ENCODE measurements at places on chromosomes 5 and 9.
A peak's percentile ranks its signal among the peaks of the same experiment; 100 is the strongest.

- DNase-seq = no peak
These were observed 64.3 kb downstream of the IRX1 start for GRCh38 chr5:3659907-3660306.

DNA sequence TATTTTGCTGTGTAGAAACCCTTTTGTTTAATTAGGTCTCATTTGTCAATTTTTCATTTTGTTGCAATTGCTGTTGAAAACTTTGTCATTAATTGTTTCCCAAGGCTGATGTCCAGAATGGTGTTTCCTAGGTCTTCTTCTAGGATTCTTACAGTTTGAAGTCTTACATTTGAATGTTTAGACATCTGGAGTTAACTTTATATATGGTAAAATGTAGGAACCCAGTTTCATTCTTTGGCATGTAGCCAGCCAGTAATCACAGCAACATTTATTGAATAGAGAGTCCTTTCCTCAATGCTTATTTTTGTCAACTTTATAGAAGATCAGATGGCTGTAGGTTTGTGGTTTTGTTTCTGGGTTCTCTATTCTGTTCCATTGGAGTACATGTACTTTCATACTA lies 1290.8 kb upstream of the CDH9 start:
- DNase-seq = no peak

GRCh38 chr9:91815896-91816295 lies 134.1 kb downstream of the ROR2 start:
- DNase-seq = no peak

DNA sequence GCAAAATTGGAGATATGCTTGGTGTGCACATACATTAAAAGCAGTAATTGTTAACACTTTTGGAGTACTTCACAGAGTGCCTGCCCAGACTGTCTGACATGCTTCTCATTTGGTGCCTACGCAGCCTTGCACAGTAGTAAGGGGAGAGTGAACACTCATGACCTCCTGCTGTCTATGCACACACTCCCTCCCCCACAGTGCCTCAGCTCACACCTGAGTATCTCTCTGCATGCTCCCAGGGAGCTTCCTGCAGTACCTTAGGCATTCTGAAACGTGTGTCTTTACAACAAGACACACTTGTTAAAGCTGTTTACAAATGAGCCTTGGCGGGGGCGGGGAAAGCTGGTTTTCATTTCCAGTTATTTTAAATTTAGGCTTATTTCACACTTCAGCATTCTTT lies 18.0 kb downstream of the MAP3K1 start:
- DNase-seq = no peak

DNA sequence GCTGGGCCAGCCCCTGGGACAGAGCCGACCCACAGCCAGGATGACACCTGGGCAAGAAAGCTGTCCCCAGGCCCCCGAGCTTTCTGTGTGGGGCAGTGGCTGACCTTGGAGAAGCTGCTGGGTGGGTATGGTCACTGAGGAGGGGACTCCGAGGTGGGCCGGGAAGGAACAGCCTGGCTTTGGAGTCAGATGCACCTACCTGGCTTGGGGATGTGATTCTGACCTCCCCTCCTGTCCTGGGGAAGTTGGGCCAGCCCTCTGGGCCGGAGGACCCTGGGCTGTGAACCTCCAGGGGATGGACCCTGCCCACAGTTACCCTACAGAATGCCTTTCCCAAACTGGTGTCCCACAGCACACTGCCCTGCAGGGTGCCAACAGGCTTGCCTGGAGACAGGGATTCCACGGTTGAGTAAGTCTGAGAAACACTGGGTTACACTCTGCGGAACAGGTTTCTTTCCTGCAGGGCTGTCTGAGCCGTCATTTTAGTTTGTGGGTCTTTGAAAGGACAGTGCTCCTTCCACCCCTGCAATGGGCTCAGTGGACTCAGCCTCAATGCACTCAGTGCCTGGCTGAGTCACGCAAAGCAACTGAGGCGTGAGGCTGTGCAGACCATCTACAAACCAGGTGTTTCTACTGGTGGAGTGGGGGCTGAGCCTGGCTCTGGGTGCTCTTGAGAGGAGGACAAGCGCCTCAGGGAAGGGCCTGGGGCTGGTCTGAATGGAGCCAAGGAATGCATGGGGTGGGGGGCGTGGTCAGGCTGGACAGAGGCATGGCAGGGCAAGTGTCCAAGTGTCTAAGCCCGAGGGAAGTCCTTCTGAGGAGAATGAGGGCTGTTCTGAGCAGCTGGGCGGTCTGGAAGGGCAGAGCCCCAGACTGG lies 41.3 kb upstream of the PHYKPL start:
- DNase-seq = no peak

GRCh38 chr9:94754976-94755475 lies 28.5 kb downstream of the AOPEP start:
- DNase-seq = no peak

DNA sequence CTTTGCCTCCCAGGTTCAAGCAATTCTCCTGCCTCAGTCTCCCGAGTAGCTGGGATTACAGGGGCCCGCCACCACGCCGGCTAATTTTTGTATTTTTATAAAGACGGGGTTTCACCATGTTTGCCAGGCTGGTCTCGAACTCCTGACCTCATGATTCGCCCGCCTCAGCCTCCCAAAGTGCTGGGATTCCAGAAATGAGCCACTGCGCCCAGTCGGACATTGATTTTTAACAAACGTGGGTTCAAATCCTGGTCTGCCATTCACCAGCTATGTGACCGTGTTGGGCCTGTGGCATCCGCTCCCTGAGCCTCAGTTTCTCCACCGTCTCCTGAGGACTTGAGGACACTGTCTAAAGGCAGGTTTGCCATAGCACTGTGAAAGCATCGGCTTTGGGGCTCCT lies 41.8 kb upstream of the NEK6 start:
- DNase-seq = no peak

DNA sequence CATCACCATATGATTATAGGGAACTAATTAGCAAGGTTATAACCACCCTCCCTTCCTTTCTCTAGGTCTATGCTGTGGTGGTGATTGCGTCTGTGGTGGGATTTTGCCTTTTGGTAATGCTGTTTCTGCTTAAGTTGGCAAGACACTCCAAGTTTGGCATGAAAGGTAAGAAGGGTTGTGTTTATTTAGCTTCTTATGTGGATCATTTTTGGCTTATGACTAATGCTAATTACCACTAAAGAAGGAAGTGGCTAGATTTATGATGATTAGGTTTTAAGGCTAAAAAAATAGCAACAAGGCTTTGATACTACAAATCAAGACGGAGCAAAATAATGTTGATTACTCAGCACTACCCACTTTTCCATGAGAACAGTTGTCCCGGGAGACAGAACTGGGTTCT lies 82.4 kb downstream of the NTRK2 start:
- DNase-seq = no peak

- no peak for DNase-seq
These were observed 25.7 kb downstream of the PIP5K1B start for GRCh38 chr9:68730570-68731235.

- no peak for DNase-seq
These were observed 241.7 kb upstream of the PANK3 start for GRCh38 chr5:168820874-168821273.

DNA sequence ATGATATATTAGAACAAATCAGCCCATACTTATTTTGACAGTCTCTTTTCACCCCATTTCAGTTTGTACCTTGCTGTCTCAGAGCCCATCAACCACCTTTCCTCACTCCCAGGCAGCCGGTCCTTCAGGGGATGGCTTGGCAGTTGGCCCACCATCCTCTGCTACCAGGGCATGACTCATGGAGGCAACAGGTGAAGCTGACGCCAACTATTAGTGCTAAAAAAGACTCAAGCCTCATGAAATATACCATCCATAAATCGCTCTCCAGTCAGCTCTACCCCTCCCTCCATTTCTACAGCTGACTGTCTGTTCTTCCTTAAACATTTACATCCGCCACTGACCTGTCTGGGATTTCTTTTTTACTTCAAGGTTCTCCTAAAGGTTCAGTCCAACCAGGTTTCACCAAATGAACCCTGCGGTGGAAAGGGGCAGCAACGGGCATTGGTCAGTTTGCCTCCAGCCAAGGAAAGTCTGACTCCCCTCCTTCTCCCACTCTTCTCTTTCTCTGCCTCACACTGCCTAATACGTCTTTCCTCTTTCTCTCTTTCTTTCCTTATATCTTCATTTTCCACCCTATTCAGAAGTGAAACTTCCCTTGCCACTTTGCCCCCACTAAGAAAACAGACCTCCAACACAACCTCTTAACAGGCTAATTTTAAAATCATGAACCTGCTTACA lies 439.1 kb downstream of the RAB3C start:
- DNase-seq = peak; percentile 39

GRCh38 chr9:134386951-134387831 lies 60.9 kb downstream of the RXRA start:
- DNase-seq = peak; percentile 22

GRCh38 chr5:177545487-177546257 lies 8.7 kb downstream of the FAM193B start:
- DNase-seq = no peak

GRCh38 chr5:21661184-21661583 lies 1192.0 kb downstream of the CDH12 start:
- no peak for DNase-seq

DNA sequence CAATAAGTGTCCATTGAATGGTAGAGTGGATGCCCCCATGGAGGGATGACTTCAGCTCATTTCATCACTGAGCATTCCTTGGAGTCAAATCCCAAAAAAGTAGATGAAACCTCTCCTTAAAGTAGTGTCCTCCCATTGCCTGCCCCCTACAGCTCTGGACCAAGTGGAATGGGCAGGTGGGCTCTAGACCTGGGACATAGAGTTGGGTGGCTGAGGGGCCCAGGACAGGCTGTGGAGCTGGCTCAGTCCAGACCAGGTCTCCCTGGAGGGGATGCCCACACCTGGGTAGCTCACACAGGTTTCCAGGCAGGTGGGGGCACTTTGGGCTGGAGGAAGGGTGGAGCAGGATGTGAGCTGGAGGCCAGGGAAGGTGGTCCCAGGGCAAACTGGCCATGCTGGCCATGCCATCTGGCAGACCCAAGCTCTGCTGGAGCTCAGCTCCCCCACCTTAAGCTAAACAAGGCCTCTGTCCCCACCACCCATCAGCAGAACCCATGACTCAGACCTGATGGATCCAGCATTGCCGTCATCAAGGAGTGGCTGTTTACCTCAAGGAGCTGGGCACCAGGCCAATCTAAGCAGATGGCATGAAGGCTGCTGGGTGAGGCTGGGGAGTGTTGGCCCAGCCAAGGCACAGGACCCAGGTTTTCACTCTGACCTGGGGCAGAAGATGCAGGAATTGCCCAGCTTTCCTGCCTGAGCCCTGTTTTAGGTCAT lies 6.2 kb upstream of the SPINK4 start:
- DNase-seq = peak; percentile 90

DNA sequence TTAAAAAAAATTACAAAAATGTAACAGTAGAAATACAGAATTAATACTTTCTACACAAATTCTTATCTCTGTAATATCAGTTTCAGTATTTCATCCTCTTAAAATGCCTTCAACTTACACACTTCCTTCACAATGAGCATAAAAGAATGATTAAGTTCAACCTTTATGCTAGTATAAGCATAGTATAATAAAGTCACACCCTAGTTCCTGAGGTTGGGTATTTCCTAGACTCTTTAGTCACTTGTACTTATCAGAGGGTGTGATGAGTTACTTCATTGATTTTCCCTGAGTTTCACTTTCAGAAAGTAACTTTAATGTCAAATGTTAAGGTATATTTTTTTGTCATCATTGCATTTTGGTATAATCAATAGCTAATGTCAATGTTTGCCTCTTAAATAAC lies 302.4 kb downstream of the PDE4D start:
- no peak for DNase-seq

DNA sequence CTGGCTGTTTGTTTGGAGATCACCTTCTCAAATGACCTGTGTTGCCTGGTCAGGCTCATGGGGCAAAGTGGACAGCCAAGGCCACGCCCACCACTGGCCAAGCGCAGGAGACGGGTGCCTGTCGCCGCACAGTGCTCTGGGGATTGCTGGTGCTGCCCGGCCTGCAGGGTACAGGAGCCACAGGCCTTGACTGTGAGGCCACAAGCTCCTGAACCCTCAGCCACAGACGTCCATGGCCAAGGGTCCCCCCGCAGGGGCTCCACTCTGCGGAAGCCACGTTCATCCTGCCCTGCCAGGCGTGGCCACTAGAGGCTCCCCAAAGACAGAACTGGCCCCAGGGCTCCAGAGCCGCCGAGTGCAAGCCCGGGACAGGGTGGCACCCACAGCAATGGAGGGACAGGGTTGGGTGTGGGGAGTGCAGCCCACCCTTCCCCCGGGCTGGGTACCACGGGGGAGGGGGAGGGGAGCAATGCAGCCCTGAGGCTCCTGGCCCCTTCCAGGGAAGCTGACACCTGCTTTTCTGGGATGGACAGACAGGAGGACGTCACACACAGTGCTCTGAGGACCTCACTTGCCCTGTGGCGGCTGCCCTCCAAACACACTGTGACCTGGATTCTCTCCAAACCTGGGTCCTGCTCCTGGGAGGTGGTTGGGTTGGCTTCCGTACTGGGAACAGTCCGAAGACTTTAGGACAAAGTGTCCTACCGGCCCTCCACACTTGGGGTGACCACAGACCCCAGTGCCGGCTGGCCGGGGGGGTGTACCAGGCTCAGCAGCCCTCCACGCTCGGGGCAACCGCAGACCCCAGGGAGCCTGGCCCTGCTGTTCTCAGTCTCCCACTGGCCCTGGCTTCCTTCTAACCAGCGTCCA lies 21.5 kb downstream of the TPPP start:
- DNase-seq = no peak

GRCh38 chr5:121693864-121694263 lies 157.8 kb upstream of the FTMT start:
- no peak for DNase-seq

DNA sequence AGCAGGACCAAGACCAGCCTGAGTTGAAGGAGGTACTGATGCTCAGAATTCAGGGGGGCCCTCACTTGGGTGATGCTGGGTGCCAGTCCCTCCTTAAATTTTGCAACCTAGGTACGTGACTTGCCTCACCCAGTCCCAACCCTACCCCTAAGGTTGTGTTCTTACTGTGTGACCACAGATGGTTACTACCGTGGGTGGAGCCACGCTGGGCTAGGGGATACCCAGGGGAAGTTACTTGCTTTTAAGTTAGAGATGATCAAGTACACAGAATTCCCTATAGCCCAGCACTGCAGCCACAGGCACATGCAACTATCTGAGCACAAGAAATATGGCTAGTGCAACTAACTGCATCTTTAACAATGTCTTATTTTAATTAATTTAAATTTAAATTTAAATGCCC lies 32.9 kb downstream of the NXNL2 start:
- no peak for DNase-seq

DNA sequence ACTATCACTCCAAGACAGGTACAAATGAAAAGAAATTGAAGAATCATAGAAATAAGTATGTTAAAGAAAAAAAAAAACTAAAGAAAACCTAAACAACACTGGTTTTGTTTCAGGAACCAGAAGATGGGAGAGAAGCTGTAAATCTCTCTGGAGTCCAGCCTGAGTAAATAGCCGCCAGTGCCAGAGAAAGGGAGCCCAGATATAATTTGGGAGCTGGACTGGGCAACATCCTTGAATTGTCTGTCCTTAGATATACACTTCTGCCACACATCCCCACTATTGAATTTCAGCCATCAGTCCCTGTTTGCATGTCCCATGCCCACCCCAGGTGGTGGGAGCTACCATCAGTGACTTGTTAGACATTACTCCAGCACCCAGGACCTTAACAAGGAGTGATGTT lies 979.6 kb downstream of the DTWD2 start:
- DNase-seq = no peak

Data from DMS79 (cell line).